Mesothelial cell of epicardium (in vitro differentiated cells): ENCODE measurements at places on chromosomes 16 and 17. TPM values are rescaled to one million over a fixed set of nuclear protein-coding genes. Genes with fewer than 3 reads are reported as not detected.

Gene CCDC154
- total RNA-seq = 3.9 to 5.6 TPM (median 4.2 TPM) in 3 replicates

Gene TBC1D3H
- not detected in 3 replicates for total RNA-seq

DNA sequence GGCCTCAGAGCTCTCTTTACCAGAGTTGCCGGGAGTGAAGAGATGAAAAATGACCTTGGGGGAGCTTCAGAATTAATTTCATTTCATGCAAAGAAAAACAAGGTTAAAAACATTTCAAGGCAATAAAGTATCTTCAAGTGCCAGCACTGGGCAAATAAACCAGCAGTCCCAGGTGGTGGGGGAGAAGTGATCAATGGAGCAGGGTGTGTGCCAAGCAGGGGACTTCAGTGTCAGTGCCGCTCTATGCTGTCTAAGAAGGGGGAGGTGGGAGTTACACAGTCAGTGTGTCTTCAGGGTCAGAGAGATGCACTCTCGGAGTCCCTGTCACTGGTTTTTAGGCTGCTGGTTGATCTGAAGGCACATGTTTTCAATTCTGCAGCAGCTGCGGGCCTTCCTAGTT lies 57.2 kb upstream of the MGAT5B start:
- no peaks in the 10 kb centered on the region for H3K36me3 ChIP-seq
- H3K4me3 ChIP-seq = no peak overlapping the region
- H3K27me3 ChIP-seq = no peaks in the 10 kb centered on the region
- H3K27ac ChIP-seq = peak overlapping the region; percentile 20

Gene SNTB2
- total RNA-seq = 25.7 to 29.8 TPM (median 26.7 TPM) in 3 replicates

Gene TNK1
- 8.2 to 9.9 TPM (median 9.0 TPM) in 3 replicates for total RNA-seq
